ENCODE measurements at places on chromosomes 7 and 10.

DNA sequence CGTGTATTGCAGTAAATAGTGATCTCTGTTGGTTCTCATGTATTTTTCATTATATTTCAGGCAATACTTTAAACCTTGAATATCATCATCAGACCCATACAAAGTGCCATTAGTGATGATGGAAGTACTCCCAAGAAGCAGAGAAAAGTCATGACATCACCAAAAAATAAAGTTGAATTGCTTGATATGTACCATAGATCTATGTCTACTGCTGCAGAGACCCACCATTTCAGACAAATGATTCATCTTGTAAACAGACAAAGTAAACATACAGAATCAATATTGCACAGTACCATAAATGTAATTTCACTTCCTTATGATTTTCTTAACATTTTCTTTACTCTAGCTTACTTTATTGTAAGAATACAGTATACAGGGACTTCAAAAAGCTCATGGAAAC, 347.8 kb downstream of the IPMK start:
- DNase-seq, result no peak

DNA sequence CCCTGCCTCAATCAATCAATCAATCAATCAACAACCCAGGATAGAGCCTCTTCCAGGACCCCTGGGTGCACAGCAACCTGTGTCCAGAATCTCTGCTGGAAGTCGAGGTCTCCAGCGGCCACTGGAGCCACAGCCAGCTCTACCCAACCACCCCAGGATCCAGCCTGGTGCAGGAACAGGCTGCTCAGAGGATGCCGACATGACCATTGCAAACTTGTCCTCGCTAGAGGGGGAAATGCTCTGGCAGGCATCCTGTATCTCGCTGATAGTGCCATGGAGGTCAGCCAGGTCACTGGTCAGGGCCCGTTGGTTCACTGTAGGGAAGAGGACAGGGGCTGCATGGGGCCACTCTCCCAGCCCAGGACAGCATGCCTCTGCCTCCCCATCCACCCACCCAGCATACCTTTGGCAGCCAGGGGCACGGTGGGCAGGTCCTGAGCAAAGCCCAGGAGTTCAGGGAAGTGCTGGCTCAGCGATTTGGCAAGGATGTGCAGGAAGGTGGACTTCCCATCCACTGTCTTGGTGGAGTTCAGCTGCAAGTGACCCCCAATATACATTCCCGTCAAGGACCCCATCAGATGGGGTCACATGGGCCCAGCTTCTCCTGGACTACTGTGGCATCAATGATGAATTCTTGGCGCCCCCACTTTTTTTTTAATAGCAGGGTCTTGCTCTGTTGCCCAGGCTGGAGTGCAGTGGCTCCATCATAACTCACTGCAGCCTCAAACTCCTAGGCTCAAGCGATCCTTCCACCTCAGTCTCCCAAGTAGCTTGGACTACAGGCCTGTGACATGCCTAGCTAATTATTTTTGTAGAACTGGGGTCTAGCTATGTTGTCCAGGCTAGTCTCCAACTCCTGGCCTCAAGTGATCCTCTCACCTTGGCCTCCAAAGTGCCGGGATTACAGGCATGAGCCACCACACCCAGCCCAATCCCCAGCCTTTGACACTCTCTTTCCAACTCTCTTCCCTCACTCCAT, 49.4 kb downstream of the GRID2IP start:
- no peak for DNase-seq

- DNase-seq, result peak; percentile 74
These were observed 95.1 kb upstream of the DIP2C start for GRCh38 chr10:784403-785088.

- DNase-seq, result no peak
These were observed 32.3 kb upstream of the PALS2 start for GRCh38 chr7:24540956-24541355.

- DNase-seq, result no peak
These were observed 10.8 kb upstream of the ADCY1 start for GRCh38 chr7:45563401-45563800.

- peak; percentile 24 for DNase-seq
These were observed 8.1 kb downstream of the TASOR2 start for GRCh38 chr10:5692461-5693358.

DNA sequence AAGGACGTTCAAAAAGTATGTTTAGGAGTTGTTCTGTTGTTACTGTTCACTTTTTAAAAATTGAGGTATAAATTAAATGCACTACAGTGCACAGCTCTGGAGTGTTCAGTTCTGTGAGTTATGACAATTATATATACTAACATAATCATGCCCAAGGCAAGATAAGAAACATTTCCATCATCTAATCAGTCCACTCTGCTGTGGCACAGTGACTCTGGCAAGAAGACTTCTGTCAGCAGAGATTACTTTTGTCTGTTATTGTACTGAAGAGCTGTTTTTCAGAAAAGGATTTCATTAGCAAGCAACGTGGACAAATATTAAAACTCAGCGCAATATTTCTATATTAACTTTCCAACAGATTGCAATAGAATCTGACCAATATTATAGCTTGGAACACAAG, 32.0 kb downstream of the ICA1 start:
- no peak for DNase-seq

GRCh38 chr7:138459413-138460175, 465 bp upstream of the TRIM24 start:
- peak; percentile 99 for DNase-seq

DNA sequence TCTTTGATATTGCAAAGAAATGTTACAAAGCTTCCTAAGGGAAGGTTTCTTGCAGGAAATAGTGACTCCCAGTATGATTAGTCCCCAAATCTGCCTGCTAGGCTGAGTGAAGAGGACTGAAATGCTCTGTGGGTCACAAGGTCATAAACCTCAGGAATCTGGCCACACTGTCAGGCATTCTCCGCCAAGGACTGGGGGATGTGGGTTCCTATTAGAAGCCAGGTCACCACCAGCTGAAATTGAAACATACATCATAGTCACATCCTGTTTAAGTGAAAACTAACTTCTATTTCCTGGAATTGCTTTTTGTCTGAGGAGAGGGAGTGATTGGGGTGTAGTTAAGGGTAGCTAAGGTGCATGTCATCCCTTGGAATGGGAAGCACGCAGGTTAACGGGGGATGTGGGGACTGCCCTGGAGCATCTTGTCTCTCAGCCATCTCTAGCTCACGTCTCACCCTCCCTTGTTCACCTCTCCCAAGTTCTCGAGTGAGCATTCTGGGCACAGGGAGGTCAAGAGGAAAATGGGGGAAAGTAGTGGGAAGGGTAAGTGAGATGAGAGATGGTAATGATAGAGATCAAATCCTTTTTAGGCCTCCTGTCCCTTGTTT, 12.0 kb upstream of the GSAP start:
- no peak for DNase-seq

GRCh38 chr10:18260310-18260922, 120.2 kb downstream of the CACNB2 start:
- DNase-seq, result peak; percentile 30

GRCh38 chr10:6148251-6148701, 54.5 kb upstream of the PFKFB3 start:
- no peak for DNase-seq

GRCh38 chr7:150946421-150947240, 31.5 kb downstream of the KCNH2 start:
- DNase-seq, result no peak

- DNase-seq, result no peak
These were observed 65.7 kb downstream of the BICC1 start for GRCh38 chr10:58578366-58578765.

- DNase-seq, result peak; percentile 82
These were observed 83.8 kb downstream of the BMS1 start for GRCh38 chr10:42866115-42866995.

DNA sequence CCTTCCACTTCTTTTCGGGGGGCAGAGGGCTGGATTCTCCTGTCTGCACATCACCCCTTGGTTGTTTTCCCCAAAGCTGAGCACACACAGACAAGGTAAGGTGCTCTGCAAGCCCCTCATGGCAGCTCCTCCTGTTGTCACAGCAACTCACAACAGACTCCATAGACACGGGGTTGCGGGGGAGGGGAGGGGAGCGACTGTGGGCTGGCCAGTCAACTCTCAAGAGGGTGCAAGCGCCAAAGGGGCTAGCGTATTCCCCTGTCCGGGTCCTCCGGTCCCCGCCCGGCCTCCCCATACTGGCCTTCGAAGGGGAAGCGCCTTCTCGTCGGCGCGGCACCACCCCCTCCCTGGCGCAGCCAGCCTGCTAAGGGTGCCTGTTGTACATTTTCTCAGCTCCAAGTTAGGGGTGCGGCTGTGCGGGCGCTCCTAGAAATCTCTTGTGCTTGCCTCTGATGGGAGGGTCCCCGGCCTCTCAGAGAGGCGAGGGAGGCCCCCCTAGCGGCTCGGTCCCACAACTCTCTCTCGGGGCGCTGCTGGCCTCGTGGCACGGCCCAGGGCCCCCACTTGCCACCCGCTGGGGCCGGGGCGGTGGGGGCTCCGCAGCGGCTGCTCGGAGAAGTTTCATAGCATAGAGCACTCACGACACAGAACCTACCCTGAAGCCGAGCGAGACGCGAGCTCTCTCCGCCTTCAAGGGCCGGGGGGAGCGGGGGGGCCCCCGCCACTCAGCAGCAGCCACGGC, 498 bp downstream of the RHOBTB1 start:
- DNase-seq, result peak; percentile 73

DNA sequence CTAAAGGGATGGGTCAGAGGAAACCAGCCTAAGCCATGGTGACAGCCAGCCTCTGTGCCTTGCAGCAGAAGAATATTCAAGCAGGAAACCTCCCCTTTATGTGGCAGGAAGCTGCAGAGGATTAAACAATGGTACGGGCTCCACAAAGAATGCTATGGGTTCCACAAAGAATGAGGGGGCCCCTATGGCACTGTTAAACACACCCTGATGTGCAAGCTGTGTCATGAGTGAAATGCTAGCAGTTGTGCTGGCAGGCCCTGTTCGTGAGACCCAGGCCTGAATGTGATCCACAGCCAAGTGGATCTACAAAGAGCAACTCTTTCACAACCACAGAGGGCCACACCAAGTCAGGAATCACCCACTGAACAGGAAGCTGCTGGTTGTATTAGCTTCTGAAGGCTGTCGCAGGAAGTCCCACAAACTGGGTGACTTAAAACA, 68.9 kb downstream of the MYOF start:
- peak; percentile 40 for DNase-seq

- DNase-seq, result peak; percentile 83
These were observed at the start of gene FKBP9 for GRCh38 chr7:32957326-32958045. Gene FKBP9 (plus strand): TSS chr7:32957440. CDS start chr7:32957574, 134 bp downstream.

DNA sequence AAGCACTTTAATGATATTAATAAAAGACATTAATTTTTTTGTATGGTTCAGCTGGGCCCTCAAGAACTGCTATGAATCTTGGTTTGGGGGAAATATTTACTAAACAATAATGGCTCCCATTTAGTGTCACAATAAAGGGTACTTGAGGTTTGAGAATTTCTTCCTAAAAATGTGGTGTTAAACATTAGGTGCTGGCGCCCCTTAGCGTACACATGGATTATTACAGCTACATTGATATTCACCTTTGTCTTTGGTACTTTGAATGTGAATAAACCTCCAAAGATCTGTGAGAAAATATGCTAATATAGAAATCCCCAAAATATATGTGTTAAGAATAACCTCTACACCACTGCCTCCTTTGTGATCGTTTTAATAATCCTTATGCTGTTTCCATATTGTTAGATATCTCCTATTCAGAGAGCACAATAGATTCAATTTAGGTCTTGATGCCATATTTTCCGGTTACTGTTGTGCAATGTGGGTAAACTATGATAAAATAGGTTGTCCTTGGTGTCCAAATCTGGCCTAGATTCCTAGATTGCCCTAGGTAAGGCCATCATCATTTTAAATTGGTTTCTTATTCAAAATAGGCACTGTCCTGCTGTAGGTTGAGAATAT, 161.8 kb upstream of the CACNA2D1 start:
- peak; percentile 69 for DNase-seq

GRCh38 chr7:29483219-29484104, 80.2 kb upstream of the PRR15 start:
- peak; percentile 32 for DNase-seq

DNA sequence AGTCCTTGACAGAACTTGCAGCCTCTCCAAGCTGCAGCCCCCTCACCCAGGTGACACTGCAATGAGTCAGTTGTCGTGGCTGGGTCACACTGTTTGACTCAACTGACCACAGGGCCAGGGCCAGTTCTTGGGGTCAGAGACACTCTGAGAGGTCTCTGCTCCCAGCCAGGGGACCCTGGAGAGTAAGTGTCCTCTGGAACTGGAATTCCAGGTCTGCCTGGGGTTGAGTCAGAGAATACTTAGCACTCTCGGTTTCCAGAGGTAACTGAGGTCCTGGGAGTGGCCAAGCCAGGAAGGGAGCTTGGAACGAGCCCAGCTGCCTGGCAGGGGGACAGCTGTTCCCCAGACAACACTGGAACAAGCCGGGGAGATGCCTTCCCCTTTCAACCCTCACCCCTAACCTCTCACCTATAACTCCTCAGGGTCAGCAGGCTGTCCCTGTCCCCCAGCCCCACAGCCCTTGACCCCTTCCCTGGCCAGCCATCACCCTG, 2.2 kb upstream of the MYL10 start:
- DNase-seq, result no peak

DNA sequence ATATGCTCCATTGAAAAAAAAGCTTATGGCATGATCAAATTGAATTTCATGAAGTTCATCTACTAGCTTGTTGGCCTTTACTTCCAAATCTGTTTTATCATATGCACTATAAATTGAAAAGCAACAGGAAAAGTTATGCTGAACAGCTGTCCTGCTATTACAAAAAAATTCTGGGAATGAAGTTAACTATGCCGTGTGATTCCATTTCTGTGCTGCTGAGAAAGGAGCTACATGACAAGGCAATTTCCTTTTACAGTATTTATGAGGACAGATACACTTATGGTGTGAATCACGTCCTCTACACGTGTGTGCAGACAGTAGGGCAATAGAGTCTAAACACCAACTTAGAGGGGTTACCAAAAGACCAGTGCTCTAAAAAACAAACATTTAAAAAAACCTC, 426.5 kb upstream of the AKR1E2 start:
- DNase-seq, result no peak

DNA sequence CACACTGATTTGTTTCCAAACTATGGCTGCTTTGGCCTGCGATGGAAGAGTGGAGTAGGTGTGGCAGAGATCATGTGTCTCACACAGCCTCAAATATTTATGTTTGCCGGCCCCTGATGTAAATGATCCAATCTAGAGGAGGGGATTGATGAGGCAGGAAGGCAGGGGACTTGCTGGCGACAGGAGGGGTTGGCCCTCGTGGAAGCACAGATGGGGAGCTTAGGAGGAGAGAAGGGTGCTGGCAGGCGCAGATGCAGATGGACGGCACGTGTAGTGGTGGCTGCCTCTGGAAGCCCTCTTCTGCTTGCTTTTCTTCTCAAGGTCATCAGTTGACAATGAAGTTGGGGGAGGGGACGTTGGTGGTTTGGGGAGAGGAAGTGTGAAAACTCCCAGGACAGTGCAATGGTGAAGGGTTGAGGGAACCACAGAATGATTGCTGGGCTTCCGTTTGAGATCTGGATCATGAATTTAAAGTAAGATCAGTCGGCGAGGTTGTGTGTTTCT, 15.4 kb downstream of the COL13A1 start:
- no peak for DNase-seq

Measured in Ammon's horn (tissue), 1 donor.